ENCODE measurements at places on chromosomes 11 and 22.

DNA sequence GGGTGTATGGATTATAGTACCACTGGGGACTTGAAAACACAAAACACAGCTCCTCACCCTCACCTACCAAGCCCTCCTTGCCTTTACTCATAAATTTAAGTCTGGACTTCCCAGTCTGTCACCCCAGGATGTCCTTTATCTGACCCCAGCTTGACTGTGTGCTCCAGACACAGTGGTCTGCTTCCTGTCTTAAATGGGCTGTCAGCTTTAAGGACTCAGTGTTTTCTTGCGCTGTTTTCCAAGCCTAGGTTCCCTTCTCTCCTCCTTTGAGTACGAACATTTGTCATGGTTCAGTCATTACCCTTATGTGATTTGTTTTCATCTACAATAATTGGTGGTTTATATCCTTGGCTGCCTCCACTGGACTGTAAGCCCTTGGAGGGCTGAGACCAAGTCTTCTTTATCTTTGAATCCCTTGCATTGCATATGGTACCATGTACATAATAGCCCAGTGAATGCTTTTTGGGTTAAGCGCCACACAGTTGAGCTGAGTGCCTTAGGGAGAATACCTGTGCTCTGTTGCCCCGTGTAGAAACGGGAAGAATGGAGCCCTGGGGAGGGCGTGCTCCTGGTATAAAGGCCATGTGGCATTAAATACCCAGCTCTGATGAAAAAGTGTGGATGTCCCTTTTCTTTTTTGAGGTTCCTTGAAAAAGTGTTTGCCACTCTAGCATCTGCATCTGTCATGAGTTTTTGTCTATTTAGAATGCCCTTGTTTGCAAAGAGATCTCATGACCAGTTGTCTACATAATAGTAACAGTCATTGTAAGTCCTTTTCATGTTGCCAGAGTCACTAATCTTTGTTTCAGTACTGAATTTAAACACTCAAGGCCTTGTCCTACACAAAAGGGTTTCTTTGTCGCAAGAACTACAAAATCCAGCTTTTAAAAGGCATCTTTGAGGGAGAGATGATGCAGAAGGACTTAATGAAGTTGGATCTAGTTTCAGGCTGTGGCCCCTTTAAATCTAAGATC lies 14.0 kb downstream of the PANX1 start:
- peak; percentile 37 for DNase-seq
- H3K27me3 ChIP-seq, result no peaks in the 10 kb centered on the region
- H3K27ac ChIP-seq, result no peak overlapping the region
- H3K36me3 ChIP-seq, result no peaks in the 10 kb centered on the region

DNA sequence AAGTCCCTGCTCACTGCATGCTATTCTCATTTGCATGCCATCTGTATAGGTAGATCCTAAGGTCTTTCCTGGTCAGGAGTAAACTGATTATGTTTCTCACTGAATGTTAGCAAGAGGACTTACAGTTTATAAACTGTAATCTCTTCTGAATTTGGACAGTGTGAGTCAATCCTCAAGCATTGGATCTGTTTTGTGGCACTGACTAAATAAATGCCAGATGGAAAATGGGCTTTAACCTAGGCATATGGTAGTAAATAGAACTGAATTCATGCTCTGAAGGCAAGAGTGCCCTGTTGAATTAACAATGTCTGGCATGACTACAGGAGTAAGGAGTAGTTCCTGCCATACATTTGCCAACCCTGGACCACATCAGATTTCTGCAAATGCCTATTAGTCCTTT lies 11.4 kb downstream of the FAM181B start:
- no peak overlapping the region for H3K27ac ChIP-seq
- no peaks in the 10 kb centered on the region for H3K36me3 ChIP-seq
- no peaks in the 10 kb centered on the region for H3K4me1 ChIP-seq
- no peak for DNase-seq
- H3K4me3 ChIP-seq, result no peak overlapping the region
- no peaks in the 10 kb centered on the region for H3K27me3 ChIP-seq

DNA sequence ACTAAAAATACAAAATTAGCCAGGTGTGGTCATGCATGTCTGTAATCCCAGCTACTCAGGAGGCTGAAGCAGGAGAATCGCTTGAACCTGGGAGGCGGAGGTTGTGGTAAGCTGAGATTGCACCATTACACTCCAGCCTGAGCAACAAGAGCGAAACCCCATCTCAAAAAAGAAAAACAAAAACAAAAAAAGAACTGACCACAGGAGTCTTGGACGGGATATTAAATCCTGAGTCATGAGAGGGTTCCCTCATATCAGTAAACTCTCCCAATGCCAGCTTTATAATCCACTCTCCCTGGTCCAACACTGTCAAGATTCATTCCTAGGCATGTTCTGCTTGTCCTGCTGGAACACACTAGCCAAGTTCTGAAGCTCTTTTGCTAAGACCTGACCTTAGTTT lies 61.5 kb upstream of the EP300 start:
- no peak overlapping the region for H3K4me3 ChIP-seq
- H3K27me3 ChIP-seq, result no peaks in the 10 kb centered on the region
- peaks cover 12% of the 10 kb centered on the region for H3K4me1 ChIP-seq
- H3K27ac ChIP-seq, result no peak overlapping the region

DNA sequence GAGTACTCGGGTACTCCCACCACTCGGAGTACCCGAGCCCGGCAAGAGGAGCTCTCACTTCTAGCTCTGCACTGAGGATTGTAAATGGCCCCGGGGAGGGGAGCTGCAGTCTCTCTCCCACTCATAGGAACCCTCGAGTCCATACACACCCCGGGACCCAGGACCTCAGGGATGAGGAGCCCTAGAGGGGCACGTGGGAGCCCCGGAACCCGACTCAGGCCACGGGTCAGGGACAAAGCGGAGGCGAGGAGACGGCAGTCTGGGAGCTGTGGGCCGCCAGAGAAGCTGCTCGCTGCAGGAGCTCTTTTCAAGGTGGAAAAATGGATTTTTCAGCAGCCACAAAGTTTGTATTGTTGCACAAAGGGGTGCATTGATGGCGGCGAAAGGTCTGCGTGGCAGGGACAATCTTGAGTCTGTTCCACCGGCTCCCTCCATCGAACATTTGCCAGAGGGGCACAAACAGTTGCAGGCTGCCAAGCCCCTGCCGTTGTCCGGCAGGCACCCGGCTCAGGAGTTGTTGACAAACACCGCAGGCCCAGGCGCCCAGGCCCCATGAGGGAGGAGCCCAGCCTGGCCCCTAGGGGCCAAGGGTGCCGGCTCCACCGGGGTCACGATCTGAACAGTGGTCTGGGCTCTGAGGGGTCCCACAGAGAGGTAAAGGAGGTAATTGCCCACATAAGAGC lies 5.7 kb upstream of the FLI1 start:
- no peak overlapping the region for H3K4me3 ChIP-seq
- H3K27me3 ChIP-seq, result peaks cover 3% of the 10 kb centered on the region
- no peak overlapping the region for H3K27ac ChIP-seq
- H3K36me3 ChIP-seq, result no peaks in the 10 kb centered on the region

GRCh38 chr11:27213232-27213660 lies 149.8 kb downstream of the CCDC34 start:
- no peak overlapping the region for H3K4me3 ChIP-seq
- peak overlapping the region; percentile 3 for H3K27ac ChIP-seq
- no peaks in the 10 kb centered on the region for H3K36me3 ChIP-seq

All from vagina (tissue), 2 donors.